Stimulated activated CD4-positive, alpha-beta T cell treated with anti-CD3 and anti-CD28 coated beads, Interleukin-1b, Interleukin-23, amount 100 ng/mL, for 4 hours (primary cell): ENCODE measurements at places on chromosomes 7 and 10.

DNA sequence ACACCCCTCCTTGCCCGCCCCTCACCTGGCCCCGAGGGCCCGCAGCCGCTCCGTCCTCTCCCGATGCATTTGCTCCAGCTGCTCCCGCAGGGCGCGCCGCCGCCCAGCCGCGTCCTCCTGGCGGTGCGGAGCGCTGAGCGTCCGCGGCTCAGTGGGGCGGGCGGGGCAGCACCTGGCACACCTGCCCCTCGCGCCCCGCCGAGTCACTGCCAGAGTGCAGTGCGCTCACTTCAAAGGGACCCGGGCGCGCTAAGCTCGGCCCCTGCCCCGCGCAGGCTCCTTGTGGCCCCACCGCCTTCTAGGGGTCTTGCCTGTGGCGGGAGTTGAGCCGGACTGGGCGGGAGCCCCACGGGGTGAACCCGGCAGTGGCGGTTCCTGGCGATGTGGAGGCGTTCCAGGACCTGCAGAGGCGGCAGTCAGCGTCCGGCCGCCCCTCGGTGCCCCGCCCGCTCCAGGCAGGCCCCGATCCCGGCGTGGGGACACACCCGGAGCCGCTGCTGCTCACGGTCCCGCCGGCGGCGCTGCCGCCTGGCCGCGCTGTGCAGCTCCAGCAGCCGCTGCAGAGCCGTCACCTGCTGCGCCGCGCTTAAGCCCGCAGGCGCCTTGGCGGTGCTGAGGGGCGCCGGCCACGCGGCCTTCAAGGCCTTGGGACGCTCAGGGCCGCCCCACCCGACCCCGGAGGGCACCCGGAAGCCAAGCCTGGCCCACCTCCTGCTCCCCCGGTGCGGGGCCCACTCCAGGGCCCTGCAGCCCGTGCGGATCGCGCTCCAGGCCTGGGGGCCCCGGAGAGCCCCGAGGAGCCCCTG, 6.7 kb downstream of the ATP6V1F start:
- DNase-seq = peak; percentile 41

- no peak for DNase-seq
These were observed 98.7 kb downstream of the DNAH11 start for GRCh38 chr7:21641546-21641945.

DNA sequence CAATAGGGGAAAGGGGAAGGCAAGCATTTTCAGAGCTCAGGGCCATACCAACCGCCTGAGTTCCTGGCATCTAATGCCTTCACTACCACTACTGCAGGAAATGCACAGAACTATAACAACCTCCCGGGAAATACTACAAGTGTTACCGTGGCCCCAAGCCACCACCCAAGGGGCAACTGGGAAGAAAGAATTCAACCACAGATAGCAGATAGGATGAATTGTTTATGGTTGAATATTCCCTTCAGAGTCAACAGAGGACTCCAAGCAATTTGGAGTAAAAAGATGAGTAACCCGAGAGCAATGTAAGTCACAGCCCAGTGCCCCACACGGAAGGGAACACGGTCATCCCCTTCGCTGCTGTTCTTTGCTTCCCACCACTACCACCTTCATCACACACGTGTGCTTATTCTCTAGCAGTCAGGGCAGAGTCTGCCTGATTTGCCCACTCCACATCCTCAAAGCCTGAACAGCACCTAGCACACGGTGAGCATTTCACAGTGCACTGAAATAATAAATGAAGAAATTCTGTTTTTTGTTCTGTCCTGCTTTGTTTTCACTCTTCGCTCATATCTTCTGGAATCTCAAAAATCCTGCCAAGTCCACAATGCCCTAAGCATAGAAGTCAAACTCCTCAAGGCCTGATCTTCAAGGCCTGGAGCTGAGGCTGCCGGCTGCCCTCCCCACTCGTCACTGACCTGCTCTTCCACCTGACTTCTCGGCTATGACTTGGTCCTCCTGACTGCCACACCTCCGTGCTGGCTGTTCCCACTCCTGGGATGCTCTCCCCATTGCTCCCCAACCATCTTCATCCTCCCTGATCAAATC, 221.1 kb downstream of the KCNMA1 start:
- DNase-seq = no peak

- DNase-seq = no peak
These were observed 42.9 kb downstream of the C10orf120 start for GRCh38 chr10:122656741-122657140.

DNA sequence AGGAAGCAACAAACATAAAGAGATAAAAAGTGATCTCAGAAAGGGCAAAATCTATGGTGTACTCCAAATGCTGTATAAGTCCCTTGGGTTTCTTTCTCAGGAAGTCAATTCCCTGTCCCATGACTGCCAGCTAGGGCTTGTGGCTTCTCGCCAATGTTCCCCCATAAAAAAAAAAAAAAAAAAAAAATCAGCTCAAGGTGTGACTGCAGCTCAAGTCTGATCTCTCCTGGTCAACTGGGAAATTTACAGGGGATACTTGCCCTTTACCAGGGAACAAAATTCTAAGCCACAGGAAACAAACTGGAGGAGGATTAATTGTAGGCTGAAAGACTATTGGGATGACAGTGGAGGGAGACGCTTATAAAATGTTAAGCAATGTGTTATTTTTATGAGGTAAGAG, 76.0 kb downstream of the PCGF5 start:
- no peak for DNase-seq

- DNase-seq = no peak
These were observed 602.7 kb upstream of the SORCS1 start for GRCh38 chr10:107767185-107767584.

DNA sequence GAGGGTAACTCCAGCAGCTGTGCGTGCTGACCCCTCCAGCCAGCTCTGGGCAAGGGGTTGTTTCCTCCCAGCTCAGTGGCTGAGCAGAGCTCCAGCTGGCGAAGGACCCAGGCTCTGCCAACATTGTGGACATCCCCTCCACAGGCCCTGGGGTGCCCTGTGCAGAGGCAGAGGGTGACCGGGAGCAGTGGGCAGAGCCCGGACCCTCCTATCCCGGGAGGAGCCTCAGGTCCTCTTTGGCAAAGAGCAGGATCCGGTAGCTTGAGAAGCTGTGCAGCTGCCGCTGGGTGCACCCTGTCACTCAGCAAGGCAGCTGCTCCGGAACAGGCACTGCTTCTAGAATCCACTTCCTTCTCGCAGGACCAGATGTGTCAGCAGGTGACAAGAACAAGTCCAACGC, 175.9 kb downstream of the EBF3 start:
- DNase-seq = no peak

- DNase-seq = no peak
These were observed 51.1 kb downstream of the DPYSL4 start for GRCh38 chr10:132237871-132238270.

DNA sequence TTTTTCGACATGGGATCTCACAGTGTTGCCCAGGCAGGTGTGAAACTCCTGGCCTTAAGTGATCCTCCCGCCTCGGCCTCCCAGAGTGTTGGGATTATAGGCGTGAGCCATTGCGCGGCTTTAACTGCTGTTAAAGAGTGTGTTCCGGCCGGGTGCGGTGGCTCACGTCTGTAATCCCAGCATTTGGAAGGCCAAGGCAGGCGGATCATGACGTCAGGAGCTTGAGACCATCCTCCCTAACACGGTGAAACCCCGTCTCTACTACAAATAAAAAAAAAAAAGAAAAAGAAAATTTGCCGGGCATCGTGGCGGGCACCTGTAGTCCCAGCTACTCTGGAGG, 1.1 kb downstream of the RABGEF1 start:
- DNase-seq = no peak

GRCh38 chr10:110258542-110258941, 46.2 kb downstream of the SMNDC1 start:
- DNase-seq = no peak

DNA sequence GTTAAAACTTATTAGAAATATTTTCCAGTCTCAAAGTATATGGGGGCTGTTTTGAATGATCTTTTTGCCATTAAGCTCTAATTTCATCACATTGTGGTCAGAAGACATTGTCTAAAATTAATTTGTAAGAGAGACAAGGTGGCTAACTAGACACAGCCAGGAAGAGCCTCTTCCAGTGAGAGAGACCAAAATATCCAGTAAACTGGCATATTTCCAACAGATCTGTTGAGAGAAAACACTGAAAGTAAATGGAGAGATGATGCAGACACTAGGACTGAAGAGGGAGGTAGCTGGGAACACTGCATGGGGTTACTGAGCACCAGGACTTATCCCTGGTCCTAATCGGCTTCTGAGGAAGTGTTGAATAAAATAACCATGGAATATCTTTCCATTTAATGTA, 101.5 kb upstream of the TAS2R16 start:
- no peak for DNase-seq

DNA sequence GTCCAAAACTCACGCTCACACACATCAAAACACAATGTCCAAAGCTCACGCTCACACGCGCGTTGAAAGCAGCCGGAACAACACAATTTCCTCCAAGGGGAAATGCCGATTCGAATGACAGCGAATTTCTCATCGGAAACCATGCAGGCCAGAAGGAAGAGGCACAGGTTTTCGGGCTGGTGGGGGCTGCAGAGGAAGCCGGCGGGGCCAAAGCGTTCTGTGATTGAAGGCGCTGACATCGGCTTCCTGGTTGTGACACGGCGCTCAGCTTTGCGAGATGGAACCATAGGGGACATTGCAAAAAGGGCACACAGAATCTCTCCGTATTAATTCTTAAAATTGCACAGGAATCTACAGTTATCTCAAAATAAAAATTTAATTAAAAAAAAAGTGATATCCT, 61.3 kb downstream of the FOXL3 start:
- DNase-seq = peak; percentile 36

DNA sequence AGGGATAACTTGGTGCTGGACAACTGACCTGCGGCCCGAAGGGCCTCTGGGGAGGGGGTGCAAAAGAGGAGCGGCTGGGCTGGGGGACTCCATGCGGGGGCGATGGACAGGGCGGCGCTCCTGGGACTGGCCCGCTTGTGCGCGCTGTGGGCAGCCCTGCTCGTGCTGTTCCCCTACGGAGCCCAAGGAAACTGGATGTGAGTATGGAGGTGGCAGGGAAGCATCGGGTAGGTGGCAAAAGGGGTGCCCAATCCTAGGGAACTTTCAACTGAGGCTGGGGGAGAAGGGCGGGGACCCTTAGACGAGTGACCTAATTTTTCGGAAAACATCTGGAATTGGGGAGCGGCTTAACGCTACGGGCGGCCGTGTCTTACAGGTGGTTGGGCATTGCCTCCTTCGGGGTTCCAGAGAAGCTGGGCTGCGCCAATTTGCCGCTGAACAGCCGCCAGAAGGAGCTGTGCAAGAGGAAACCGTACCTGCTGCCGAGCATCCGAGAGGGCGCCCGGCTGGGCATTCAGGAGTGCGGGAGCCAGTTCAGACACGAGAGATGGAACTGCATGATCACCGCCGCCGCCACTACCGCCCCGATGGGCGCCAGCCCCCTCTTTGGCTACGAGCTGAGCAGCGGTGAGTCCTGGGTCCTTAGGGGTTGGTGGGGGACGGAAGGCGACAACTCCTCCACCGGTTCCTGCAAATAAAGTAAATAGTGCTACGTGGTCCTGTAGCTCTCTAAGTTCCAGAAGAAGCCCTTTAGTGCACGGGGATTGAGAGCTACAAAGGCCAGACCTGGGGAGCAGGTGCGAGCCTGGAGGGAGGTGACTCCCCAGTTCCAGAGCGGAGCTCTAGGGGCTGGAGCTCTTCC, 622 bp downstream of the WNT16 start:
- DNase-seq = no peak

GRCh38 chr10:46525177-46525823, 31.2 kb downstream of the GPRIN2 start:
- DNase-seq = no peak

GRCh38 chr7:16603633-16604032, 41.9 kb downstream of the ANKMY2 start:
- DNase-seq = no peak

DNA sequence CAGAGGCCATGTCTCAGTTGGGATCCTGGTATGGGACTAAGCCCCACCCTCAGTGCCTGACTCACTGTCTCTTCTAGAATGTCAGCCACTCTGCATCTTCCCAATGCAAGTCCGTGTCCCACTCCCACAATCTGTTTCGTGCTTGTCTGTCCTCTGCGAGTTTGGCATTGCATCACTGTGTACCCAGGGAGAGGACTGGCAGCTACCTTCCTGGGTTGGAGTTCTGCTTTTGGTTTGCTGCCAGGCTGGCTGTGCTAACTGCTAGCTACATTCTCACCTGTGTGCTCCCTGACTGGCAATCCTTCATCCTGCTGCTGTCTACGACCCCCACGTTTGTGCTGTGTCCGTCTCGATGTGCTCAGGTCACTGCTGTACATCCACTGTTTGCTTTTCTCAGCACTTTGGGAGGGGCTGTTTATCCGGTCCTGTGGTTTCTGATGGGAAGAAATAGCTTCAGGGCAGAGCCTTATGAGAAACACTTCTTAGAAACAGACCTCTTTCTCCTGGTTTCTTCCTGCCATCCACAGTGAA, 56.0 kb upstream of the GLI3 start:
- no peak for DNase-seq

GRCh38 chr7:76261931-76262330, 40.5 kb upstream of the HSPB1 start:
- no peak for DNase-seq

DNA sequence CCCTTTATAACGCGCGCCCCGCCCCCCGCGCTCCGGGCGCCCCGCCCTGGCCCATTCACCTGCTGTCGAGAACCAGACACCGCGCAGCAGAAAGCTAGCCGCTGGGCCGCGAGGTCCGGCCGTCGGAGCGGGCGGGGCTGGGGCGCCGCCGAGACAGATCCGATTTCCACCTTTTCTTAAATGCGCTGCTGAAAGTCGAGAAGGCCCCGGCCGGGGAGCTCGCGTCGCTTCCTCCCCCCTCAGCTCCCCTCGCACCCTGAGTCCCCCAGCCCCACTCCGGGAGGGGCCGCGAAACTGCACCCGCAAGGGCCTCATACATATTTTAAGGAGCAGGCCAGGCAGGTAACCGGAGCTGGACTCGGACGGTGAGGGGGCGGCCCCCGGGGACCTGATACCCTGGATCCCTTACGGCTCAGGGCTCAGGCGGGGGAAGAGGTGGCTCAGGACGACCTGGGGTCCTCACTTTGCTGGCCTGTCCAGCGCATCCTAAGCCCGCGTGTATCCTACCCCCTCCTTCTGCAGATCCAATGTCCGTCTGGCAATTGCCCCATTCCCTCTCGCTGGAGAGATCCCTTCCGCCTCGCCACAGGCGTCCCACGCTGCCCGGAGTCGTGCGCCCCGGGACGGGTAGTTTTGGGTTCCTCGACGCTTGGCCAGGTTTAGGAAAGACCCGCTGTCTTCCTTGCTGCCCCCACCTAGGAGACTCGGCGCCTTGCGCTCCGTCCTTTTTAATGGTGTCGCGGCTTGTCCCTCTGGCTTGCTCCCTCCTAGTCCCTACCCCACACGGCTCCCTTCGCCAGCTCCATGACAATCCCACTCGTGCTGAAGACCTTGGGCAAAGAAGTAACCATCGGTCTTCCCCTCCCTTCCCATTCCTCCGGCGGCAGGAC, 170.6 kb downstream of the UBE2H start:
- DNase-seq = no peak

DNA sequence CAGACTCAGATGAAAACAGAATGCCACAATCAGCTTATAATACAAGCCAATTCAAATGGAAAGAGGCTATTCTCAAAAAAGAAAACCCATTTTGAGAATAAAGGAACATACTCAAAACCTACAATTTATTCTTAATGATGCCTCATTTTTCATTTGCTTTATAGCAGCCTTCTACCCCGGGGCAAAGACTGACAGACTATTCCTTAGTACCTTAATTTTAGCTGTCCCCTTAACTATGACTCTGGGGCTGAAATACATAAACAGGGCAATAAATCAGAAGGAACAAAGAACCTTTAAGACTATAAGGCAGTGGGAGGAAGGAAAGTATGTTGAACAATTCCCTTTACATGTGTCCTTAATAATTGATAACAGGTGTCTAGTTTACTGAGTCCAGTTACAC, 76.8 kb downstream of the TMEM106B start:
- no peak for DNase-seq
